Ammon's horn (tissue), 1 donor: ENCODE measurements at places on chromosomes 11 and 22.
A peak's percentile ranks its signal among the peaks of the same experiment; 100 is the strongest.

DNA sequence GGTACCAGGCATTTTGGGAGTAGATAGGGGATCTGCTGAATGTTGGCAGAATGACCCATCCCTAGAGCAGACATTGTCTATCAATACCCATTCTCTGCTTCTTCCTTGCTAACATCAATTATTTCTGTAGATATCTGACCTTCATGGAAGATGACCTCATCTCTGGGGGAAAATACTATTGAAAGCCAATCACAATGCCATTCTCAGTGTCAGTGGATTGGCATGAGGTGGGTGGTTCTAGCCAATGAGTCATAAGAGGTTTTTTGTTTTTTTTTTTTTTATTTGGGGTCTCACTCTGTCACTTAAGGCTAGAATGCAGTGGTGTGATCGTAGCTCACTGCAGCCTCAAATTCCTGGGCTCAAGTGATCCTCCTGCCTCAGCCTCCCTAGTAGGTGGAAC lies 42.5 kb downstream of the SNX19 start:
- no peak for DNase-seq

DNA sequence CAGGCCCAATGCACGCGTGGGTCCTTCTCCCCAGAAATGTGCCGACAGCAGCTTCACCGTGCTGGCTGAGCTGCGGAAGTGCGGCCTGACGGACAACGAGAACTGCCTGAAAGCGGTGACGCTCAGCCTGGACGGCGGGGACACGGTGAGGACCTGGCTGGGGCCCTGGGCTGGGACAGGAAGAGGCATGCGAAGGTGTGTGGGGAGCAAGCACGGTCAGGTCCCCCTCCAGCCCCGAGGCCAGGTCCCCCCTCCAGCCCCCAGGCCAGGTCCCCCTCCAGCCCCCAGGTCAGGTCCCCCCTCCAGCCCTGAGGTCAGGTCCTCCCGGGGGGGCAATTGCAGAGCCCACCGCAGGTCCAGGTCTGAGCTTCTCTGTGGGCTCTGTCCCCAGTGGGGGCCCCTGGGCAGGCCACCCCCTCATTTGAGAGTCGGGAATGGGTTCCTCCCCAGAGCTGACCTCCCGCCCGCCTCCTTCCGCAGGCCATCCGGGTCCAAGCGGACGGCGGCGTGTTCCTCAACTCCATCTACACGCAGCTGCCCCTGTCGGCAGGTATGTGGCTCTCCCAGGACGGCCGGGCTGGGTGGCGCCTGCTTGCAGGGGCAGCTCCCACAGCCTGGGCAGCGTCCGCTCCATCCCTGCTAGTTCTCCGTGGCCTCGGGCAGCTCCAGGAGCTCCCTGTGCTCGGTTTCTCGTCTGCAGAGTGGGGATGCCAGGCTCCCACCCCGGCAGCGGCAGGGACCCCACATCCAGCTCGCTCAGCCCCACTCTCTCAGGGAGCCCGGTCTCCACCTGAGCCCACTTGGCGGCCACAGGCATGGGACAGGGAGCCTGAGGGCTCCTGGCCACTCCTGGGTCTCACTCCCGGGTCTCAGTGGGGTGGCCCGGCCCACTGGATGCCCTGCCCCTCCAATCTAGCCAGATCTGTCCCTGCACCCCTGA lies 7.9 kb downstream of the MUC5B start:
- DNase-seq = no peak

- DNase-seq = no peak
Measured at GRCh38 chr11:112165049-112165448, 1.2 kb upstream of the IL18 start.

DNA sequence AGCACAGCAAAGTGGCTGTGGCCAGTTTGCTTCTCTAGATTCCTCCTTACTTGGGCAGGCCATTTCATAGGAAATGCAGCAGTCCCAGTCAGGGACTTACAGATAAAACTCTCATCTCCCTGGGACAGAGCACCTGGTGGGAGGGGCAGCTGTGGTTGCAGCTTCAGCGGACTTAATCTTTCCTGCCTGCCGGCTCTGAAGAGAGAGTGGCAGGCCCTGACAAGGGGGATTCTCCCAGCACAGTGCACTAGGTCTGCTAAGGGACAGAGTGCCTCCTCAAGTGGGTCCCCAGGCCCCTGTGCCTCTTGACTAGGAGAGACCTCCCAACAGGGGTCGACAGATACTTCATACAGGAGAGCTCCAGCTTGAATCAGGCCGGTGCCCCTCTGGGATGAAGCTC lies 1649.1 kb downstream of the LRRC4C start:
- no peak for DNase-seq

DNA sequence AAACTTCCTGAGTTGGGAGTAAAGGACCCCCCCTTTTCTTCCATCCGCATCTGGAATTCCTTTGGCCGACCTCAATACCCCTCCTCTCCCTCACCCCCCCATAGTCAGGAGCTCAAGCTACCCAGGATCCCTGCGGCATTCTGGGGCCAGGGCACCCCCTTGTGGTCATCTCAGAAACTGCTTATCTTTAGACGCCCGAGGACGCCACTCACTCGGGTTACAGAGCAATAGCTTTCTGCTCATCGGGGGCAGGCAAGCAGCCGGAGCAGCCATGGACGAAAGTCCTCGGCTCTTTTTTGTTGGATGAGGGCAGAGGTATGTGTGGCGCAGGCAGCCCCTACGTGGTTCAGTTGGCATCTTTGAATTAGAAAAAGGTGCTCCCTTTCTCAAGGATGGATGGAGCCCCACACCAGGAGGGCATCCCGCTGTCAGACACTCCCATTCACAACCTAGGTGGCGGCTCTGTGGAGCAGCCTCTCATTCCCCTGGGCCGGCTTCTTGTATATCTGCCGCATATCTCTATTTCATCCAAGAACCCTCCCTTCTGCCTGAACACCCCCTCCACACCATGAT lies 2.3 kb downstream of the C1QTNF5 start:
- peak; percentile 85 for DNase-seq

- no peak for DNase-seq
Measured at GRCh38 chr11:114138411-114138810, 78.9 kb downstream of the ZBTB16 start.

GRCh38 chr22:48398181-48398905 lies 1429.3 kb downstream of the BRD1 start:
- DNase-seq = no peak

DNA sequence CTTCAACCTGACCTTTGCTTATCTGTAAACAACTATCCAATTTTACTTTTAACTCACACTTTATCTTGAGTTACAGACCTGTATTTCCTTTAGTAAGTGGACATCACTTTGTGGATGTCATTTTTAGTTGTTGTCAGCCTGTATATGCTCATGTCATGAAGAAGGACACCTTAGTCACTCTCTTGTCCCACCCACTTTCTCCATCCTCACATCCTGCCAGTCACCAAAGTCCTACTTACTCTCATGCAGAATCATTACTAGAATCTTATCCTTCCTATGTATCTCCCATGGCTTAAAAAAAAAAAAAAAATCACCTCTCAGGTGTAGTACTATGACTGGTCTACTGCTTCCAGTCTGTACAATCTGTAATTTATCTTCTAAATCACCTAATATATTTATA lies 43.3 kb downstream of the SESN3 start:
- no peak for DNase-seq

DNA sequence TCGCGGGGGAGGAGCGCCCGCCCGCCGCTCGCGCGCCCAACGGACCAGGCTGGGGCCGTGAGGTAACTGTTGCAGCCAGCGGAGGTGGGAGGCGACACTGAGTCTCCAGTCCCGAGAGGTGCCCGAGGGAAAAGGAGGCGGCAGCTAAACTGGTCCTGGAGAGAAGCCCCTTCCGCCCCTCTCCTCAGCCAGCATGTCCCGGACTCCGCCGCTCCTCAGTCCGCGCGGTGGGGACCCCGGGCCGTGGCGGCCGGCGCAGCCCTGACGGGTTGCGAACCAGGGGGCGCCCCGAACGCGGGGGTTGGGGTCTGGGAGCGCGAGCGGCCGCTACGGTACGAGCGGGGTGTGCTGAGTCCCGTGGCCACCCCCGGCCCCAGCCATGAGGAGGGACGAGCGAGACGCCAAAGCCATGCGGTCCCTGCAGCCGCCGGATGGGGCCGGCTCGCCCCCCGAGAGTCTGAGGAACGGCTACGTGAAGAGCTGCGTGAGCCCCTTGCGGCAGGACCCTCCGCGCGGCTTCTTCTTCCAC lies at the start of gene PDE3B:
Gene PDE3B (plus strand): TSS at position 108 of the 529 bp plus-strand sequence. CDS start 272 bp downstream, at position 380.
- peak; percentile 73 for DNase-seq

DNA sequence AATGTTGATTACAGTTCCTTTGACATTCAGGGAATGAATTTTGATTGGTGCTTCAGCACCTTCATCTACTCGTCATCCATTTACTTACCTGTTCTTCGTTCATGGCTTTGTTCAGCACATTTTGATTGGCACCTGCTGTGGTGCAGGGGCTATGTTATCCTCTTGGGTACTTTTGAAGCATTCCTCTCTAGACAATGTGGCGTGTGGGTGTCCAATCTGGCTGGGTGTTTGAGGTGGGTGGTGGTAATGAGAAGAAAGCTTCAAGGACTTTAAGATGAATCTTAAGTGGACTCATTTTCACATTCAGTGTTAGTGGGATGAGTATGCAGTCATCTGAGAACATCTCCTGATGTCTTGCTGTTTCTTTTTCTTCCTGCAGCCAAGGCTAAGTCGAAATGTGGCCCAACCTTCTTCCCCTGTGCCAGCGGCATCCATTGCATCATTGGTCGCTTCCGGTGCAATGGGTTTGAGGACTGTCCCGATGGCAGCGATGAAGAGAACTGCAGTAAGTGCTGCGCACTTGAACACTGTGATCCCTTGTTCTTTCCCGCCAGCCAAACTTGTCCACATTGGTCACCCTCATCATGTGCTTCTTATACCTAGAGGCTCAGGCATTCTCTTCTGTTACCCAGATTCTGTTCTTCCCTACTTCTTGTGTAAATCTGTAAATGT lies 137.5 kb downstream of the LDLRAD3 start:
- no peak for DNase-seq

- DNase-seq = no peak
Measured at GRCh38 chr11:20731676-20732215, 62.4 kb downstream of the NELL1 start.

DNA sequence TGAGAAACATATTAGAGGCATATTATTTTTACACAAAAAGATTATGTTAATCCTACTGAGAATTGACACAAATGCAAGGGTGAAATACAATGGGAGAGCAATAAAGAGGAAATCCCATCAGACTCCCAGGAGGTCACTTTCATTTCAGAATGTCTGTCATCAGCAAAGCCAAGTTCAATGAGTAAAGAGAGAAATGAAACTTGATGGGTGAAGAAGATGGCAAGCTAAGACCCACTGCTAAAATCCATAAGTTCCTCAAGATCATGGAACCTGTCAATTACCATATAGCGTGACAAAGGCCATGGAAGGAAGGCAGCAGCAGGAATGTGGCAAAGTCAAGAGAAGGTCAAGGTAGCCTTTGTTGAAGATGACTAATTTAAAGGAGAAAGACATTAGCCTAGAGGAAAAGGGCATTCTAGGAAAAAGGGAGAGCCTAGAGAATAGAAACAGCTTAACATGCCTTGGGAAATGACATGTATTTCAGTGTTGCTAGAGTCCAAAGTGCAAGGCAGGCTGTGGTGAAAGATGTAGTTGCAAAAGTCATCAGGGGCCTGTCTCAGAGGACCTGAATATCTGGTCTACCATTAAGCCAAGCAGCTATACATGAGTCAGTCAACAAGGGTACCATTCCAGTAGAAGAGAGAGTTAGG lies 43.1 kb downstream of the FAM168A start:
- DNase-seq = peak; percentile 23

- DNase-seq = no peak
Measured at GRCh38 chr11:66850588-66851238, 6.2 kb upstream of the LRFN4 start.

DNA sequence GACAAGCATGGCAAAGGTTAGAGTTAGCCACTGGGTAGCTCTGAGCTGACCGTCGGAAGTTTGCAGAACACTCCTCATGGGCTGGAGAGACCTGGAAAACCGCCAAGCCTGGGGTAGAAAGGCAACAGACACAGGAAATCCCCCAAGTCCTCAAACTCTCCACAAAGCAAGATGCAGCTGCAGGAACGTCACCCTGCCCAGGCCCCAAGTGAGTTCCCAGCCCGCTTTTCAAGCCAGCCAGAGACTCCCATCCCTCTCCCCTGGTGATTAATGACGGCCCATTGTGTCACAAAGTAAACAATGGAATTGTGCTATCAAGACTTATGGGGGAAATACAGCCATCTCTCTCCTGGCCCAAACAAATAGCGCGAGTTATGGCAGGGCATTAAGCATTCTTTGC lies 633.0 kb downstream of the TBC1D22A start:
- DNase-seq = no peak

DNA sequence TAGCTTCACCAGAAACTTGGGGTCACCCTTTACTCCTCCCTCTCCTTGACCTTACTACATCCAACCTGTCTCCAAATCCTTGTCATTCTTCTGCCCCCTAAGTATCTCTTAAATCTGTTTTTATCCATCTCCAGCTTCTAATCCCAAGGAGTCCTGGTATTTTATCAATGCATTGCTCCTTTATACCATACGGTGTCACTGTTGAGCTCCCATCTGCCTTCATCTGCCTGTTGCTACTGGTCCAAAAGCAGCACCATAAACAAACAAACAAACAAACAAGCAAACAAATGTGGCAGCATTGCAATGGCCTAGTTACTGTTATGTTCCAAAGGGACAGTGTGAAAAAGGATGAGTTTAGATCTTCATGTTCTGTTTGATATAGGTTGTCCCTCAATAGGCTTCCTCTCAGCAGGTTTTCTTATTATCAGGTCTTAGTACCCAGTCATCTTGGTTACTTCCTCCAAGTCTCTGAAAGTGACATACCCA lies 34.2 kb downstream of the DNHD1 start:
- DNase-seq = peak; percentile 83

- DNase-seq = no peak
Measured at GRCh38 chr11:2995893-2996554, 3.9 kb upstream of the NAP1L4 start.

DNA sequence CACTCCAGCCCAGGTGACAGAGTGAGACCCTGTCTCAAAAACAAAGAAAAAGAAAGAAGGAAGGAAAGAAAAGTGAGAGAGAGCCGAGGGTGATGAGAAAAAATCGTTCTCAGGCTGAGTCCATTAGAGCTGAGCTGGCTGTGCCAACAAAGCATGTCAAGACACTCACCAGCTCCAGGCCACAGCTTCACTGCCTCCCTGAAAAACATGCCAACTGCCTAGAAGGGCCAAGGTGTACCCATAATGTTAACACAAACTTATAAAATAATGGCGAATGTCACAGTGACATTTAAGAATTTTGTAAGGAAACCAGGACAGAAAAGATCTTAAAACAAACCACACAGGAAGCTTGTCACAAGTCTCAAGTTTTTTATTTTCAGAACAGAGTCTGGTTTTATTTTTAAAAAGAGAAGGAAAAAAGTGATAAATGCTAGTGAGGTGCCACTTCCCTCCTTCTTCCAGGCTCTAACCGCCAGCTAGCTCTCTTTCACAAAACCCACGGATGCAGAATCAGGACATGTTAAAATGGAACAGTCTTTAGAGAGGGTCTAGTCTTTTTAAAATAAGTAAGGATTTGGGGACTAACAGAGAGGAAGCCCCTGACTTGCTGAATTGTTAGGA lies 5.1 kb downstream of the TMEM121B start:
- DNase-seq = no peak

DNA sequence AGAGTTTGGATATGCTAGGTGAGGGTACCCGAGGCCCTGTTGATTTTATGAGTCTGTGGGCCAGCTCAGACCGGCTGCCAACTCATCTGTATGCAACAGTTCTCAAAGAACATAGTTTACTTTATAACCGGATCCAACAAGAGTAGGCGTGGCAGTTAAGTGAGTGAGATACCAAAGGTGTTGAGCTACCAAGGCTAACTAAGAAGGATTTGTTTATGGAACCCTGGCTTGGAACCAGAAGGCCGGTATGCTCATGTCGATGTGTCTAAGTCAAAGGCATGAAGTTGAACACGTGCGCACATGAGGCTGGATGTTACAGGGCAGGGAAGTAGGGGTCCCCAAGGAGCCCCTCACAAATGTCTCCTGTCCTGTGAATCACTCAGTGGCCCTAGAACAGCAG lies at the start of gene KCNJ1:
Gene KCNJ1 (minus strand): TSS at position 20 of the 400 bp plus-strand sequence. CDS start 27,053 bp downstream, outside the sequence.
- DNase-seq = no peak
